Aorta (tissue), 5 donors: ENCODE measurements at places on chromosomes 3 and 15.

DNA sequence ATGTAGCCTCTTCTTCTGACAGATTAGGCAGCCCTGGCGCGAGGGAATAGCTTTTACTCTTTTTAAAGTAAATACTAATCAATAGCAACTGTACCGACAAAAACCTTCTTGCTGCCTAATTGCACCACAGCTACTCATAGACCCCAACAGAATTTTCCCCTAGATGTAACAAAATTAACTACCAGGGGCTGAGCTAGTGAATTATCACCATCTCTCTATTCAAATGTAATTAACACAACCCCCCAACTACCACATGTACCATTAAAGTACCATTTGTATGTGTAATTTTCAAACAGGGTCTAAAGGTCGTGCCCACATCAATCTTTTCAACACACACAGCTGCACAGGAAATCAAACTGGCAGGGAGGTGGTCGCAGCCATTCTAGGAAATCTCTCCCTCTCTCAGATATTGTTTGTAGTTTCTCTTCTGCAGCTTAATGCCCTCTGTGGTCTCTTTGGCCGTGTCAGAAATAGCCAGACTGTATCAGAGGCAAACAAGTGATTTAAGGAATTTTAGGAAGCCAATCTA, 322.9 kb downstream of the RORA start:
- no peaks in the 10 kb centered on the region for H3K4me1 ChIP-seq
- H3K27me3 ChIP-seq = no peaks in the 10 kb centered on the region
- H3K36me3 ChIP-seq = no peaks in the 10 kb centered on the region
- no peak for DNase-seq
- H3K4me3 ChIP-seq = no peak overlapping the region

GRCh38 chr3:35484929-35485530, 154.3 kb upstream of the ARPP21 start:
- H3K27me3 ChIP-seq = no peaks in the 10 kb centered on the region
- no peak for DNase-seq
- no peak overlapping the region for H3K27ac ChIP-seq
- H3K4me1 ChIP-seq = no peaks in the 10 kb centered on the region

GRCh38 chr3:27673701-27674100, 48.4 kb downstream of the EOMES start:
- no peaks in the 10 kb centered on the region for H3K27me3 ChIP-seq
- H3K4me3 ChIP-seq = no peak overlapping the region
- DNase-seq = no peak
- no peaks in the 10 kb centered on the region for H3K36me3 ChIP-seq

DNA sequence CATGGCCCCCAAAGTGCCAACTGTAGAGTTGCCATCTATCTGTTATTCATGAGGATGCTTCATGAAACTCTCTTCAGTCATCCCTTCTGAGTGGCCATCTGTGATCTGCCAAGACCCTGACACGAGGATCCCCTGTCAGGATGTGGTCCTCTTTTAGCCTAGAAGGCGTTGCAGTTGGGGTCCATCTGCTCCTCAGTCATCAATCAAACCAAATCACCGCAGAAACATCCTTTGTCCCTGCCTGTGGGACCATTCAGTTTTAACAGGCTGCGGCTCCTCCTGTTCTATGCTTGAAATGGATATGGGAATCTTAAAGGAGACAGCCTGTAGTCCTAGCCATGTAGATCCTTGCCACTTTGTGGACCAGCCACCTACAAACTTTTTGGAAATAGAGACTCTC, 5.9 kb upstream of the RPS27L start:
- no peak overlapping the region for H3K27ac ChIP-seq
- H3K36me3 ChIP-seq = no peaks in the 10 kb centered on the region
- no peak for DNase-seq
- H3K4me1 ChIP-seq = no peaks in the 10 kb centered on the region
- no peaks in the 10 kb centered on the region for H3K27me3 ChIP-seq
